Caco-2 (cell line): ENCODE measurements at places on chromosomes 2 and 18. TPM values are rescaled to one million over a fixed set of nuclear protein-coding genes. Genes with fewer than 3 reads are reported as not detected.
A peak's percentile ranks its signal among the peaks of the same experiment; 100 is the strongest.

Gene CDH2
- total RNA-seq = 0.81 and 1.4 TPM in 2 replicates

- no peaks in the 10 kb centered on the region for H3K36me3 ChIP-seq
- no peaks in the 10 kb centered on the region for H3K4me1 ChIP-seq
- H3K4me3 ChIP-seq = no peak overlapping the region
These were observed 82.8 kb downstream of the ZNF516 start for GRCh38 chr18:76412010-76412817.

- no peak overlapping the region for H3K27ac ChIP-seq
- no peak for DNase-seq
- H3K4me3 ChIP-seq = no peak overlapping the region
- no peaks in the 10 kb centered on the region for H3K36me3 ChIP-seq
- no peaks in the 10 kb centered on the region for H3K4me1 ChIP-seq
These were observed 48.1 kb downstream of the MYOM1 start for GRCh38 chr18:3171631-3172030.

Gene CTNNA2
- total RNA-seq = not detected in 2 replicates

GRCh38 chr2:41400088-41400665, 647.6 kb upstream of the PKDCC start:
- DNase-seq = peak; percentile 29
- H3K36me3 ChIP-seq = no peaks in the 10 kb centered on the region
- H3K4me3 ChIP-seq = no peak overlapping the region
- H3K4me1 ChIP-seq = no peaks in the 10 kb centered on the region; the same call in 1 of the 2 replicates
